Tongue (tissue), 3 donors: ENCODE measurements at places on chromosomes 3 and 15.

DNA sequence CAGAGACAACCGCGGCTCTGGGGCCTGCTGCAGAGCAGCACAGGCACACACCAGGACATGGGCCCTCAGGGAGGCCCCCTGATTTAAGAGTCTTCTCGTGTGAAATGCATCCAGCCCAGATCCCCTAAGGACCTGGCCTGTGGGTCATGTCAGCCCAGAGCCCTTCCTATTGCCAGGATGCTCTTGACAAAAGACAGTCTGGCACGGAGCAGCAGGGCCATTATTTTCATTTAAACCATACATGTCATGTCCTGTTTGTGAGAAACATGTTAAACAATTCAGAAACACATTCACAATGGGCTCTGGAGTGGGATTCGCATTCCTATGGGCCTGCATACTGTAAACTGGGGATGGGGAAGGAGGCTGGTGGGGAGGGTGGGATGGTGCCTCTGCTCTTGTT is 367.4 kb upstream of the WNT5A start:
- peak; percentile 20 for DNase-seq

- no peak for DNase-seq
Measured at GRCh38 chr3:112350018-112350810, 17.3 kb downstream of the CD200 start.

GRCh38 chr15:39411102-39411989 is 169.5 kb upstream of the THBS1 start:
- DNase-seq, result no peak

DNA sequence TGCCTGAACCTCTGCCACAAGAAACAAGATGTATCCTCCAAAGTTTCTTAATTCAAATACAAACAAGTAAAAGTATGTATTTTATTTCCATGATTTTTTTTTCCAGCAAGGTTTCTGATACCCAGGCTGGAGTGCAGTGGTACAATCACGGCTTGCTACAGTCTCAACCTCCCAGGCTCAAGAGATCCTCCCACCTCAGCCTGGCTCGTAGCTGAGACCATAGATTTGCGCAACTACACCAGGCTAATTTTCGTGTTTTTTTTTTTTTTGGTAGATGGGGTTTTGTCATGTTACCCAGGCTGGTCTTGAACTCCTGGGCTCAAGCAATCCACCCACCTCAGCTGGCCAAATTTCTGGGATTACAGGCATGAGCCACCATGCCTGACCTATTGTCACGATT is 12.2 kb upstream of the VEPH1 start:
- DNase-seq, result no peak

DNA sequence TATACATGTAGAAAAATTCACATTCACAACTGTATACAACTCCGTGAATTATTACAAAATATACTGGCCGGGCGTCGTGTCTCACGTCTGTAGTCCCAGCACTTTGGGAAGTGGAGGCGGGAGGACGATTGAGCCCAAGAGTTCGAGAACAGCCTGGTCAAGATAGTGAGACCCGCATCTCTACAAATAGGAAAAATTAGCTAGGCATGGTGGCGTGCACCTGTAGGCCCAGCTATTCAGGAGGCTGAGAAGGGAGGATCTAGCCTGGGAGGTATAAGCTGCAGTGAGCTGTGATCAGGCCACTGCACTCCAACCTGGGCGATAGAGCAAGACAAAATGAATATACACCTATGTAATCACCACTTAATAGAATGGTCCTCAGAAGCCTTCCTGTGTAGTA is 1.3 kb downstream of the RAD51 start:
- no peak for DNase-seq

GRCh38 chr3:184642631-184643285 is 69.1 kb downstream of the MAGEF1 start:
- no peak for DNase-seq

GRCh38 chr3:38637906-38638305 is 11.6 kb downstream of the SCN5A start:
- DNase-seq, result no peak

DNA sequence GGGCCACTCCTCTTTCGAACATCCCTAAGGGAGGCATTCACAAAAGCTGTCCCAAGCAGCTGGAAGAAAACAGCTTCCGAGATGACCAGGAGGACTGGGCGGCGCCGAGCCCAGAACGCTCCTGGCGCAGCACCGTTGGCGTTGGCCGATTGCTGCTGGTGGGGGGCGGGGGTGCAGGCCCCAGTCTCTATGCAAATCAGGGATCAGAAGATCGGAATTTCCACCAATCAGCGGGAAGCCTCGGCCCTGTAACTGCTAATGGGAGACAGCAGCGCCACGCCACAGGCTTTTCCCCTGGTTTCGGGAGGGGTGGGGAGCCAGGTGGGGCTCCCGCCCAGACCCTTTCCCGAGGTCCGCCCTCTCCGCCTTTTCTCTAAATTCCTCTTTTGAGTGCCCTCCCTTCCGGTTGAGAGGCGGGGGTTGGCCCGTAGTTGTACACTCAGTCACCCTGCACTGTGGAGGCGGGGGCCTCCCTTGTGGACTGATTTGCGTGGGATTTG is 27.0 kb downstream of the HMCES start:
- peak; percentile 95 for DNase-seq

DNA sequence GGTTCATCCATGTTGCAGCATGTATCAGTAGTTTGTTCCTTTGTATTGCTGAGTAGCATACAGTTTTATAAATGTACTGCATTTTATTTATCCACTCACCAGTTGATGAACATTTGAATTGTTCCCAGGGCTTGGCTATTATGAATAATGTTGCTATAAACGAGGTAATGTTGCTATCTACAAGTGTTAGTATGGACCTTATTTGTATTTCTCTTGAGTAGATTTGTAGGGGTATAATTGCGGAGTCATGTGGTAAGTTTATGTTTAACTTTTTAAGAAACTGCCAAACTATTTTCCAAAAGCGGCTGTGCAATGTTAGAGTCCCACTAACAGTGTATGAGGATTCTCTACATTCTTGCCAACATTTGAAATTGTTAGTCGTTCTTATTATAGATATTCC is 13.0 kb downstream of the GPR160 start:
- no peak for DNase-seq

- DNase-seq, result no peak
Measured at GRCh38 chr15:60000113-60000823, 3.8 kb upstream of the FOXB1 start.

- DNase-seq, result no peak
Measured at GRCh38 chr3:154223519-154223918, 100.8 kb downstream of the DHX36 start.

DNA sequence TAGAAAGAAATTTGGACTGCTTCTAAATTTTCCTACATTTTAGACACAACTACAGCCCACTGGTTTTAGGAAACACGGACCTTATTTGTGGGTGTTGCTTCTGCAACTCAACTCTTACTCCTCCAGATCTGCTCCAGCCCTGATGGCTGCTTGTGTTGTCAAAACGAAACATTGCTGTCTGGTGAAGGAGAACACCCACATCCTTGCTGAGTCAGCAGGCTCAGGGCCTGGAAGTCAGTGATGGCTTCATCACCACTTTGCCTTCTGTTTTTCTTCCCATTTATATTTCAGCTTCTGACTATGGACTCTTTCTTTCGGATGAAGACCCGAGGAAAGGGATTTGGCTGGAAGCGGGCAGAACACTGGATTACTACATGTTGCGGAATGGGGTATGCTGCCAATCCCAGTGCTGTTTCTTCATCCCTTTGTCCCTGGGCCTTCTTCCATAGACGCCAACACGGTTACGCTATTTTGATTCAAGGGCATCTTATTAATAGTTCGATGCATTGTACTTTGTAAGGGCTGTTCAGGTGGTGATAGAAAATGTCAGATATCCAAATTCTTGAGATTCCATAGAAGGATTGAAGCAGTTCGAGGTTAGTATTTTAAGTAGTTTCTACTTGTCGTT is 392.6 kb upstream of the TPM1 start:
- no peak for DNase-seq

GRCh38 chr15:42156243-42156922 is at the start of gene PLA2G4F:
TSS of gene PLA2G4F (minus strand) at chr15:42156636. CDS start at chr15:42156549, 87 bp downstream.
- DNase-seq, result no peak

- peak; percentile 59 for DNase-seq
Measured at GRCh38 chr15:69031013-69032001, 16.8 kb downstream of the NOX5 start.

- no peak for DNase-seq
Measured at GRCh38 chr3:52240059-52240885, 1.3 kb upstream of the TWF2 start.

- peak; percentile 21 for DNase-seq
Measured at GRCh38 chr3:52036222-52036694, 20.1 kb downstream of the DUSP7 start.

- peak; percentile 82 for DNase-seq
Measured at GRCh38 chr15:34588046-34588674, 4.7 kb upstream of the GOLGA8B start.

GRCh38 chr15:83278191-83278590 is 6.3 kb downstream of the BNC1 start:
- DNase-seq, result no peak

- no peak for DNase-seq
Measured at GRCh38 chr15:99593070-99593469, 27.3 kb downstream of the MEF2A start.

- DNase-seq, result no peak
Measured at GRCh38 chr15:64060716-64061115, 14.4 kb upstream of the DAPK2 start.

GRCh38 chr15:69973102-69973714 is 124.5 kb downstream of the TLE3 start:
- DNase-seq, result peak; percentile 35

DNA sequence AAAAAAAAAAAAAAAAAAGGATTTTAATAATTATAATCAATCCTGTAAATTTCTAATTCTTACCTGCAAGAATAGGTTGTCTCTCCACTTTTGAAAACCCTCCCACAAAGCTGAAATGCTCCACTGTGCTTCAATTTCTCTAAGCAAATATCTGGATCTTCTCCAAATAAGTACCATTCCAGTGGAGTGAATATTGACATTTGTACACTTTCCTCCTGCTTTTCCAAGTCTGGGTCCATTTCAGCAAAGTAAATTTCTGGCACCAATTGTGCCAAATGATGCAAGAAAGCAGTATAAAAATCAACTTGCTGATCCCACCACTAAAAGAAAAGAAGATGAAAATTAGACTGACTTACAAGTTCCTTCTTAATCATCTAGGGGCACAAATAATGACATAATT is 19.9 kb downstream of the UBR1 start:
- DNase-seq, result no peak

DNA sequence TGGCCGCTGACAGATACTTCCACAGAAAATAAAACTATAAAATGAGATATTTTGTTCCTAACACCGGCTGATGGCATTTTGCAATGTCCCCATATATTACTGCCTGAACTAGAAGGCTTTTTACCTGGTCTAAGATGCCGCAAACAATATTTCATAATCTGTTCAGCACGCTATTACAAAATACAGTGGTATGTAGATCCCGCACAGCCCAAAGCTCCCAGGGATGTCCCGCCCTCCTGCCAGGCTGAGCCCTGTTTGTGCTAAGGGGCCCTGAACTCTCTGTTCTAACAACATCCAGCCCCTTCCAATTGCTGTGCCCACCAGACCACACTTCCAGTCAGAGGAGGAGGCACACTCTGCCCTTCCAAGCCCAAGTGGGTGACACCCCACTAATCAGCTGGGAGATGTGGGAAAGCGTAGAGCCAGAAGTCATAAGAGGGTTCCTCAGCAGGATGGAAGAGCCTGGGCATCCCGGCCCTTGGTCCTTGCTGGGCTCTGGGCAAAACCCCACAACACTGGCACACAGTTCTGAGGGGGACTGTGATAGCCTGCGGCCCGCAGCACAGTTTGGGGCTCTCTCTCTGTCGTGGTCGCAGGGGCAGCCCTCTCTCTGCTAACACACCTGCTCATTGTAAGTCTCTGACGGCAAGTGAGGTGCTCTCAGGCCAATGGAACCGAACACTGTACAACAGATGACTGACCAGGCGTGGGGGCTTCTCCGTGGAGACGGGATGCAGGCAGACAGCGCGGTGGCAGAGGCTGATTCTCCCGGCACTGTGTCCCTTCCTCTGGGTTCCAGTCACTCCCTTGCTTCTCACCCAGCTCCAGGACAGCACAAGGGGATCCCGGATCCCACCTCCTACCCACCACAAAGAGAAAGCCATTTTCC is 55.2 kb downstream of the PCSK6 start:
- DNase-seq, result no peak

- DNase-seq, result no peak
Measured at GRCh38 chr15:42955518-42955917, 34.9 kb upstream of the TTBK2 start.

DNA sequence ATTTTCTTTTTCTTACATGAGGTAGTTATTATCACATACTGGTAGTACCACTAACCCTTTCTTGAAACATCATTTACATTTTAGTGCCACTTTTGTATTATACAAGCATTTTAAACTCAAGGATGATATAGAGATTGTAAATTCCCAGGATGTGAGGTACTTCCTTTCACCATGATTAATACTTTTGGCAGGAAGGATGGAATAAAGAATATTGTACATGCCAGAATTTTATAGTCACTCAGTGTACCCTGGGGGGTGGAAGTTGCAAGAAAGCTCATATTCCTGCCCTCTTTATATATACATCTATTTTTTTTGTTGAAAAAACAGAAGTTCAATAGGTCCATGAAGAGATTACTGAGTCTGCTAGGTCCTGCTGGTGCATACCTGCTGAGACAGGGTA is 141.0 kb upstream of the PLSCR5 start:
- no peak for DNase-seq

DNA sequence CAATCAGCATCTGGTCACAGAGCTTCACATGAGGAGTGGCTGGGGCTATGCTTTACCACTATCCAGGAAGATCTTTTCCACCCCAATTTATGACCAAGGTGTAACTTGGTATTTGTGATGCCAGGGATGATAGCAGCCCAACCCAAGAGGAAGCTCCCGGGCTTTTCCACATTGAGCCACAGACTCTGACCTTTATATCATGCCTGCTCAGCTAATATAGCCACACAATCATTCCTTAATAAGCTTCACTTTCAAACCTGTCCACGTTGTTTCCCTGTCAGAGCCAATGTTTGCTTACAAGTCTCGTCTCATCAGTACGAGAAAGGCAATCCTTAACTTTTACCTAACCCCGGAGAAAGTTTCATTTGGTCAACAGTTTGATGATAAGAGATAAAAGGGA is 330.9 kb downstream of the SHQ1 start:
- DNase-seq, result no peak

GRCh38 chr3:42653560-42654330 is at the start of gene ZBTB47:
TSS of gene ZBTB47 (plus strand) at chr3:42653697. CDS start at chr3:42658356, 4,659 bp downstream.
- DNase-seq, result peak; percentile 30

- DNase-seq, result peak; percentile 35
Measured at GRCh38 chr3:5009506-5010109, 30.4 kb downstream of the BHLHE40 start.

DNA sequence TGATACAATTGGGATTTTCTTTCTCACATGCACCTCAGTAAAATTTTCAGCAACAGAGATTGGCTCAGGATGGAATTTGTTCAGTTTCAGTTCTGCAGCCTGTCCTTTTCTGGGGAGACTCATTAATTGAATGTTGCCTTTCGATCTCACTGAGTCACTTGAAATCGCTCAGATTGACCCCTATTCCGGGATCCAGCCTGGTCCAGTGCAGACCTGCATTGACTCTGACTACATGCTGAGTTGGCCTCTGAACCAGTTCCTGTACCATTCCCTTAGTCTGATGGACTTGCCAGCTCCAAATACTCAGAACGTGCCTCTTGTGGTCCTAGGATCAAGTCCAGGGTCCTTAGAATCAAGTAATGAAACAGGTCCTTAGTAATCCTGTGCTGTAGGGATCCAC is 9.4 kb downstream of the IGF1R start:
- no peak for DNase-seq
